ENCODE measurements at places on chromosomes 12 and 14. TPM values are rescaled to one million over a fixed set of nuclear protein-coding genes. Genes with fewer than 3 reads are reported as not detected.

DNA sequence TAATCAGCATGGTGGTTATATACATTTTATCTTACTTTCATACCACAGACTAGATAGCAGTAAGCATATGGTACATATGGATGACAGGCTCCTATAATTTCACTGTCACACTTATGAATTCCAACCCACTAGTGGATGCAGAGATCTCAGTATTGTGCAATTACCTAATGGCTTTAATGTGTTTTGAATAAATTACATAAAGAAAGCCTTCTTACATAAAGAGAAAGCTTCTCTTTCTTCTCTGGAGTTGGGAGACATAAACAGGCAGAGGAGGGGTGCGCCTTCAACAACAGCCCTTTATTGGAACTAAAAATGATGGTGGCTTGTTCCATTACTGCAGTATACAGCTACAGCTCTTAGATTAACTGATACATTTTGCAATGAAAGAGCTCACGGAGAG lies 52.6 kb downstream of the SAV1 start:
- H3K27ac ChIP-seq: no peak overlapping the region
- no peak for DNase-seq
- peaks cover 10% of the 10 kb centered on the region for H3K36me3 ChIP-seq
- H3K4me3 ChIP-seq: no peak overlapping the region

GRCh38 chr12:50088577-50089335 lies 3.6 kb downstream of the SMARCD1 start:
- H3K27me3 ChIP-seq: no peaks in the 10 kb centered on the region
- H3K4me1 ChIP-seq: peaks cover 3% of the 10 kb centered on the region
- H3K4me3 ChIP-seq: no peak overlapping the region
- H3K36me3 ChIP-seq: peaks cover 46% of the 10 kb centered on the region
- DNase-seq: no peak
- peak overlapping the region; percentile 42 for H3K27ac ChIP-seq

GRCh38 chr12:95881331-95881955 lies 22.7 kb downstream of the SNRPF start:
- H3K36me3 ChIP-seq: no peaks in the 10 kb centered on the region
- DNase-seq: no peak
- H3K4me1 ChIP-seq: no peaks in the 10 kb centered on the region
- no peaks in the 10 kb centered on the region for H3K27me3 ChIP-seq
- no peak overlapping the region for H3K4me3 ChIP-seq

- no peaks in the 10 kb centered on the region for H3K27me3 ChIP-seq
- no peak for DNase-seq
- H3K36me3 ChIP-seq: no peaks in the 10 kb centered on the region
- no peaks in the 10 kb centered on the region for H3K4me1 ChIP-seq
- no peak overlapping the region for H3K4me3 ChIP-seq
Observed at GRCh38 chr12:92218394-92219077, 72.9 kb upstream of the BTG1 start.

DNA sequence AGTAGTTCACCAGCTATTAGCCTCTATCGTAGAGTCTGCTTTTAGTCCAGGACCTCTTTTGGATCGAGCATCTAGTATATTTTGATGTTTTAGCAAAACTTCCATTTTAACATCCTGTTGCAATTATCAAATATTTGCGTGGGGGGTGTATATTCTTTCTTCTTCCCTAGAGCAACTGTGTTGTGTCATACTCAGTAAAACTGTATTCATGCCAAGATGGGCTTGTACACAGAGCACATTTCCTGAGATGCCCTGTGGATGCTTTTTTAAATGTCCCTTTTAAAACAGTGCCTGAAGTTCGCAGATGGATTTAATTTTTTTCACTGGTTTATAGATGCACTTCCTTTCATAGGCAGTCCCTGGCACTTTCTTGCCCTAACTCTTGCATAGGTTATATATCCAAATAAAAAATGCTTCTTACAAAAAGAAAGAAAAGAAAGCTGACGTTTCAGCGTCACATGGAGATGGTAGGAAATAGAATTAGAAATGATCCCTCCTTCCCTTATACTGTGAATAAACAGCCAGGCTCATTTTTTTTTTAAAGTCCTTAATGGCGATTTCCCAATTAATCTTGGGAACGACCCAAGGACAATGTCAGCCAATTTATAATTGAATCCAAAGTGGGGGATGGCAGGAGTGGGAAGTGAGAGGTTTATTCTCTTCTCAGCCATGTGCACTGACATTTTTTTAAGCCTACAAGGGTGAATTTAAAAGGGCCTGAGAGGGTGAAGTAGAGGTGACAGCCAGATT lies 247.0 kb downstream of the SLC41A2 start:
- peak overlapping the region; percentile 15 for H3K27ac ChIP-seq
- DNase-seq: no peak
- H3K27me3 ChIP-seq: no peaks in the 10 kb centered on the region
- H3K36me3 ChIP-seq: no peaks in the 10 kb centered on the region
- peaks cover 25% of the 10 kb centered on the region for H3K4me1 ChIP-seq

- DNase-seq: no peak
- no peak overlapping the region for H3K4me3 ChIP-seq
- H3K27ac ChIP-seq: no peak overlapping the region
- H3K27me3 ChIP-seq: no peaks in the 10 kb centered on the region
Observed at GRCh38 chr14:38718519-38718918, 384.5 kb downstream of the SEC23A start.

GRCh38 chr12:11729008-11729407 lies 79.5 kb downstream of the ETV6 start:
- no peaks in the 10 kb centered on the region for H3K36me3 ChIP-seq
- no peak for DNase-seq
- peak overlapping the region; percentile 77 for H3K27ac ChIP-seq
- peaks cover 10% of the 10 kb centered on the region for H3K4me1 ChIP-seq
- no peaks in the 10 kb centered on the region for H3K27me3 ChIP-seq

- no peak overlapping the region for H3K4me3 ChIP-seq
- no peaks in the 10 kb centered on the region for H3K36me3 ChIP-seq
- no peaks in the 10 kb centered on the region for H3K27me3 ChIP-seq
- no peak for DNase-seq
- no peak overlapping the region for H3K27ac ChIP-seq
- no peaks in the 10 kb centered on the region for H3K4me1 ChIP-seq
Observed at GRCh38 chr12:75735853-75736252, 224.4 kb upstream of the KRR1 start.

GRCh38 chr14:71372411-71372838 lies 465.2 kb downstream of the PCNX1 start:
- no peak for DNase-seq
- no peaks in the 10 kb centered on the region for H3K36me3 ChIP-seq
- H3K27me3 ChIP-seq: no peaks in the 10 kb centered on the region
- no peaks in the 10 kb centered on the region for H3K4me1 ChIP-seq
- no peak overlapping the region for H3K4me3 ChIP-seq

GRCh38 chr14:25308244-25308643 lies 258.3 kb upstream of the STXBP6 start:
- no peak overlapping the region for H3K27ac ChIP-seq
- no peaks in the 10 kb centered on the region for H3K4me1 ChIP-seq
- no peak for DNase-seq
- H3K36me3 ChIP-seq: no peaks in the 10 kb centered on the region
- no peaks in the 10 kb centered on the region for H3K27me3 ChIP-seq

- DNase-seq: no peak
- no peak overlapping the region for H3K27ac ChIP-seq
- H3K27me3 ChIP-seq: no peaks in the 10 kb centered on the region
- no peaks in the 10 kb centered on the region for H3K36me3 ChIP-seq
Observed at GRCh38 chr14:31228533-31228932, 20.9 kb upstream of the HECTD1 start.

DNA sequence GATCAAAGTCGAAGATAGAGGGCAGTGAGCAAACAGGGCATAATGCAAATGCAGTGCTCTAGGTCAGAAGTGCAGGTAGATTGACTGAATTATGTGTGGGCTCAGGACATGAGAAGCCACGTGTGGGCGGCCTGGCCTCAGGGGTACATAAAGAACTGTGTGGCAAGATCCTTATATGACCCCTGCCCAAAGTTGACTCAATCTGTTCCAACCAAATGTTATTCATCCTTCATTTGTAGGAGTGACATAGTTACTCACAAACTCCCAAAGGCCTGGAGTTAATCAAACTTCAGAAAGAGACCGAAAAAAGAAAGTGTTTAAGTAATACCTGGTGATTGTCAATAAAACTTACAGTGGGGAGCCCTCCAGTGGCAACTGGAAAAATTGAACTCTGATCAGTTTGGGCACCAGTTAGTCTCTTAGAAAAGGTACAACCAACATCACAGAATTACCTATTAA lies 150.4 kb upstream of the FAR2 start:
- no peak for DNase-seq
- H3K4me1 ChIP-seq: no peaks in the 10 kb centered on the region
- H3K27ac ChIP-seq: no peak overlapping the region
- no peaks in the 10 kb centered on the region for H3K27me3 ChIP-seq
- H3K4me3 ChIP-seq: no peak overlapping the region

DNA sequence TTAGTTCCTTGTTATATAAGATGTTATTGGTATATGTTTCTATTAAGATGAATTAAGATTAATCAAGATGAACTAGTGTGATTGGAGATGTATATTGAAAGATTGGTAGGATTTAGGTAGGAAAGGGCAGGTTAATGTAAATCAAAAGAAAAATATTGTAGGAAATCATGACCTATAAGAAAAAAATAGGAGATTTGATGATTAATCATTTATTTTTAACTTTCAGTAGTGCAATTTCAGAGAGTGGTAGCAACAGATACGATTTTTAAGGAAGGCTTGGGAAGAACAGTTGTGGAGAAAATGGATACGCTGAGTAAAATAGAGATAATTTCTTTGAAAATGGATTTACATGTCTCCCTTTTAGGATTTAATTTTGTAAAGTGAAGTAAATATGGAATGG lies 73.7 kb downstream of the MON2 start:
- peaks cover 20% of the 10 kb centered on the region for H3K36me3 ChIP-seq
- H3K27ac ChIP-seq: no peak overlapping the region
- no peak overlapping the region for H3K4me3 ChIP-seq
- no peak for DNase-seq
- H3K27me3 ChIP-seq: no peaks in the 10 kb centered on the region

- no peaks in the 10 kb centered on the region for H3K36me3 ChIP-seq
- peaks cover 12% of the 10 kb centered on the region for H3K4me1 ChIP-seq
- no peak for DNase-seq
- no peak overlapping the region for H3K4me3 ChIP-seq
- H3K27ac ChIP-seq: peak overlapping the region; percentile 52
- H3K27me3 ChIP-seq: no peaks in the 10 kb centered on the region
Observed at GRCh38 chr14:68366656-68367055, 426.2 kb downstream of the ZFP36L1 start.

DNA sequence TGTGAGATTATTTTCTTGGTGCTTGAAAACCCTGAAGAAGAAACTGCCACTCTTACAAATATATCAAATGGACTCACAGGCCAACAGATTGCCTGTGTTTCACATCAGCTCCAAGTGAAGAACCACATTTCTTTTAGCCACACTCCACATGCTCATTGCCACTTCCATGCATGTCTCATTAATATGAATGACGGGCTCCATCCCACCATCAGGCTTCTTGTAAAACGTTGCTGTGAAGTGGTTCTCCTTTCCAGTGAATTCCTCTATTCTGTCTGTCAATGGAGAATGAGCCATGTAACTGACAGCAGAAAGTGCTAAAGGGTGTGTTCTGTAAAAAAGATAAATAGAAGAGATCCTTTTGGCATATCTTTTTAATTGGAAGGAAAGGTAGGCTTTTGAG lies 188.2 kb upstream of the RMST start:
- H3K27ac ChIP-seq: no peak overlapping the region
- H3K4me1 ChIP-seq: no peaks in the 10 kb centered on the region

DNA sequence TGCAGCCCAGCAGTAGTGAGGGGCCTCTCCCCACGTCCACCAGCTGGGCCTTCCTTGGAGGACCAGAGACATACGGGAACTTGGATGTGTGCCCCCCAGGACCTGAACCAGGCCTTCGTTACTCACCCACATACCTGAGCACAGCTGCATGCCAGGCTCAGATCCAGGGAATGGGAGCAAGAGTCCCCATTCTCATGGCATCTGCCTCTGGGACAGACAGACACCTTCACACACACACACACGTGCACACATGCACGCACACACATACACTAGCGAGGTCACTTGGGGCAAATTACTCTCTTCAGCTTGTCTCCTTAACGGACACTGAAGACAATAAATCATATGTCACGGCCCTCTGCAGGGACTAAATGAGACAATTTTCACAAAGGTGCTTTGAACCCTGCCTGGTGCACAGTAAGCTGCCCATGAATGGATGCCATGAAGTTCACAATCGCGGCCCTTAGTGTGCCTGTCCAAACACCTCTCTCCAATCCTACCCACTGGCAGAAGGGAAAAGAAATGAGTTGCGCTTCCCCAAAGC lies 5.7 kb downstream of the SCARB1 start:
- no peak overlapping the region for H3K27ac ChIP-seq
- no peaks in the 10 kb centered on the region for H3K36me3 ChIP-seq
- no peak overlapping the region for H3K4me3 ChIP-seq

GRCh38 chr12:34291426-34291901 lies 269.2 kb downstream of the ALG10 start:
- H3K27me3 ChIP-seq: no peaks in the 10 kb centered on the region
- DNase-seq: no peak
- H3K36me3 ChIP-seq: no peaks in the 10 kb centered on the region
- no peaks in the 10 kb centered on the region for H3K4me1 ChIP-seq
- H3K27ac ChIP-seq: no peak overlapping the region

DNA sequence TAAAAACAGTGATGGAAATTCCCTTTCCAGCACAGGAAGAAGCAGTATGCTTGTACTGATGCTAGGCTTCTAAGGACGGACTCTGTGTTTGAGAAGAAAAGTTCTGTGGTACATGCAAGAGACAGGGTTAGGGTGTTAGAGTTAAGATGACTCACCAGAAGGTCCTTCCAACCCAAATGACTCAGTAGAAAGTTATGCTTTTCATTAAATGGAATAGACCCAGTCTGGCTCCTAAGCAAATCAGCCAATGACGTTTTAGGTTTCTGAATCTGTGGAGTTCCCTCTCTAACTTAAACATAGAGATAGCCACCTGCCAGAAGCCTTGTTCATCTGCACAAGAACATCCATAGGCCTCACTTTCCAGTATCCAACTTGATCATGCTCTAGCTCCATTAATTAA lies 5.7 kb downstream of the PTHLH start:
- H3K36me3 ChIP-seq: no peaks in the 10 kb centered on the region
- DNase-seq: no peak
- H3K4me1 ChIP-seq: no peaks in the 10 kb centered on the region
- H3K4me3 ChIP-seq: no peak overlapping the region

GRCh38 chr14:80664576-80664975 lies 277.0 kb downstream of the CEP128 start:
- no peaks in the 10 kb centered on the region for H3K27me3 ChIP-seq
- H3K36me3 ChIP-seq: no peaks in the 10 kb centered on the region
- no peak for DNase-seq
- H3K27ac ChIP-seq: no peak overlapping the region

The C12orf56 gene
- not detected for total RNA-seq

The GOLGA5 gene
- 26.3 TPM for total RNA-seq

The AMN1 gene
- 0.75 TPM for total RNA-seq

The LTB4R2 gene
- 3.0 TPM for total RNA-seq

The ETFBKMT gene
- total RNA-seq: 0.64 TPM

The TAS2R8 gene
- total RNA-seq: not detected

The TMEM121 gene
- total RNA-seq: 34.6 TPM

The GRIN2B gene
- 0.11 TPM for total RNA-seq
